ENCODE measurements at places on chromosomes 5 and 9. TPM values are rescaled to one million over a fixed set of nuclear protein-coding genes. Genes with fewer than 3 reads are reported as not detected.

Gene PELO
- total RNA-seq, result 19.4 TPM

Gene TSSK1B
- total RNA-seq, result not detected

Gene MYMK
- total RNA-seq, result not detected

Gene MAMDC2
- total RNA-seq, result not detected

Gene LCN9
- total RNA-seq, result not detected

Gene SPACA9
- total RNA-seq, result 0.88 TPM

Gene RASGRF2
- total RNA-seq, result 22.6 TPM

Gene DDX41
- total RNA-seq, result 151 TPM

Gene GPX3
- not detected for total RNA-seq

Gene OR13F1
- total RNA-seq, result not detected

Data from activated T-helper 1 cell treated with anti-CD3 and anti-CD28 coated beads, Interleukin-12 subunit alpha, Interleukin-12 subunit beta, Interleukin-2, Interleukin-4 antibody, amounts not matched to agents 30 ng/mL and 10 ng/mL and 1 ng/mL, durations not matched to agents 14 hours and 24 hours and 36 hours (primary cell).